ENCODE measurements at places on chromosomes 1 and 21.

GRCh38 chr1:14648896-14649855 is 50.7 kb downstream of the KAZN start:
- no peak for DNase-seq

DNA sequence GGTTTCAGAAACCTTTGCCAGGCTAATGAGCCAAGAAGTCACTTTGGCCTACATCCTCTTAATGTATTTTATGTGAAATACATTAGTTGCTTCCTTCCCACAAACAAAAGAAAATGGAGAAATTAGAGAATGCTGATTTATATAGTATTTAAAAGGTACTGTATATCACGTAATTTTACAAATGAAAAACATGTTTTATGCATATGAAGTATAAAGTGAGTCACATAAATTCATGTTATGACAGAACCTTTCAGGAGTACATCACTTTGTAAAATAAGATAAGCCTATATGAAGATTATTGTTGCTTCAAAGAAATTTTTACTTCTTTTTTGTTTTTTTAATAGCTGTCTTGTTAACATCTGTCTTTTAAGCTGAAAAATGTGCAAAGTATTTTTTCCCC is 4.6 kb downstream of the DR1 start:
- no peak for DNase-seq

DNA sequence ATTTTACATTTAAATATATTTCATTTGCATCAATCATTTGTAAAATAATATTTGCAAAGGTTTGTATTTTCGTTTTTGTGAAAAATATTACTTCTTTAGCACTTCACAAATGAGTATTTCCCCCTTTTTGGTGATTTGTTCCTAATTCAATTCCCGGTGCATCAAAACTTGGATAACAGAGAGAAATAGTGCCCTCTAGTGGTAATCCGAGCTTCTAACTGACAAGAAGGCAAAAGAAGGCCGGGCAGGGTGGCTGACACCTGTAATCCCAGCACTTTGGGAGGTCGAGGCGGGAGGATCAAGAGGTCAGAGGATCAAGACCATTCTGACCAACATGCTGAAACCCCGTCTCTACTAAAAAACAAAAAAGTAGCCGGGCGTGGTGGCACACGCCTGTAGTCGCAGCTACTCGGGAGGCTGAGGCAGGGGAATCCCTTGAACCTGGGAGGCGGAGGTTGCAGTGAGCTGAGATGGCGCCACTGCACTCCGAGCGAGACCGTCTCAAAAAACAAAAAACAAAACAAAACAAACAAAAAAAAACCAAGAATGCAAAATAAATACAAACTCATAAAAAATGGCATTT is 137.7 kb downstream of the COL11A1 start:
- peak; percentile 77 for DNase-seq

GRCh38 chr21:39314143-39315027 is 953 bp upstream of the BRWD1 start:
- peak; percentile 70 for DNase-seq

DNA sequence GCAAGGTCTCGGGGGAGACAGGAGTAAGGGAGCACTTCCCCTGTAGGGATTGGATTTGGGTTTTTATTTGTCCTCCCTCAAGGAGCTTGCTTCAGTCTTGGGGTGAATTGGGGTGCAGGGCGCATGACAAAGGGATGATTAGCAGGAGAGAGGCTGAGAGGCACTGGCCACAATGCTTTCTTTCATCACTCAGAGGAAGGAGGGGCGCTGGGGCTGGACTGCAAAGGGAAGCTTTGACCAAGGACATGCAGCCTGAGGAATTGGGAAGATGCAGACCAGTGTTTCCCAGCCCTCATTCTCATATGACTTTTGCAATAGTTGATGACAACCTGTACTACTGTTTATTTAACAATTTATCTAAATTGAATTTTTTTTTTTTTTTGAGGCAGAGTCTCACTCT is 34.1 kb upstream of the PDPN start:
- DNase-seq = no peak

DNA sequence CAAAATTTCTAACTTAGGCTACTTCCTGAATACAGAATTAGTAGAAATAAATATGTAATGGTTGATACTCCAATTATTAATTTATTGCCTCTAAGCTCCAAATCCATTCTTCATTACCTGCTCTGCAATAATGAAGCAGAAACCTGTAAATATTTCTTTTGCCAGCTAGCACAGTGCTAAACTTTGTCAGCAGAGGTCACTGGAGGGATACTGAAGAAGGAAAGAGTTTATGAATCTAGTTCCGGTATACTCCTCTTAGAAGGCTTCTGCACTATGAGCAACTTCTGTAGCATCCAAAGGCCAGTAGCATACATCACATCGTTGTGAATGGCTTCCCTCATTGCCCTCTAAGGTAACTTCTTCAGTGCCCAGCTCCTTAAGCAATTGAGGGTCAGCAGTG is 81.0 kb upstream of the LHX8 start:
- no peak for DNase-seq

GRCh38 chr1:58345215-58346035 is 201.1 kb downstream of the OMA1 start:
- no peak for DNase-seq

DNA sequence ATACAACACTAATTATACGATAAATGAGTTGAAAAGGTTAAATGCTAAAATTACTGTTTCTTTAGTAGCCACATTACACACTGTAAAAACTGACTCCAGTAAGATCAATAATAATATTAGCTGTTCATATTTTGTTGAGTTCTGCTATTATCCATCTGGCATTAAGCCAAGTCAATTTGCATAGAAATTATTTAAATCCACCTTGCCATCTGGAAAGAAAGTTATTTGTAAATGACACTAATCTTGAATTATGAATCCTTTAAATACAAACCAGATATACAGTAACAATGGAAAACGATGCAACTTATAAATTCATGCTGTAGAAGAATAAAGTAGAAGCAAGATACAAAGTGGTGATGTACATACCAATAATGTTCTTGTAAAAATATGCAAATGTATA is 81.4 kb upstream of the BCL10 start:
- no peak for DNase-seq

DNA sequence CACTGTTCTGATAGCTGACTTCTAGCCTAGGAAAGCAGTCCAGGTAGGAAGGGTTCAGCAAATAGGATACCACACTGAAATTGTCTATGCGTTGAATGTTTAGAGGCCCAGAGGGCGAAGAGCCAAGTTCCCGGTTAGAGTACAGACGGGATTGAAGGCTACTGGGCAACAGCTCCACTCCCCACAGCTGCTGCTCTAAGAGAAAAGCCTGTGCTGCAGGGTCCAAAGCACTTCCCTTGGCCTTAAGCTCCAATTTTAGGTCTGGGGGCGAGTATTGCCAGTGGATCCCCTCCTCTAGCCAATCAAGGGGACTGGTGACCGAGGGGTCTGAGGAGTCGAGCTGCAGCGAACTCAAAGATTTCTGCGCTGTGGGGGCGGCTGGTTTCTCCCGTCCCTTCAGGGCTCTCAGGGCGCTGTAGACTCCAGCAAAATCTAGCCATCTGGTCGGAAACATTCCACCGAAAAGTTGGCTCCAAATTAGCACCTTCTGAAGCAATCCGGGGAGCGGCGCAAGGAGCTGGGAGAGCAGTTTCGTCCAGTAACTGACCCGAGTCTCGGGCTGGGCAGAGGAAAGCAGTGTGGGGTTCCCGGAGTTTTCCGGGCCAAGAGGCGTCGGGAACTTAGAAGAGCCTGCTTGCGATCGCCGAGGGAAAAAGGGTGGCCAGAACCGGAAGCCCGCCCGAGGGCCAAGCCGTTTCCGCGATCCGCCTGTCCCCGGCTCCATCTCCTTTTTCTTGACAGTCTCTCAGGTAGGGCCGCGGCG is 748 bp downstream of the PPP1R15B start:
- DNase-seq = peak; percentile 70

DNA sequence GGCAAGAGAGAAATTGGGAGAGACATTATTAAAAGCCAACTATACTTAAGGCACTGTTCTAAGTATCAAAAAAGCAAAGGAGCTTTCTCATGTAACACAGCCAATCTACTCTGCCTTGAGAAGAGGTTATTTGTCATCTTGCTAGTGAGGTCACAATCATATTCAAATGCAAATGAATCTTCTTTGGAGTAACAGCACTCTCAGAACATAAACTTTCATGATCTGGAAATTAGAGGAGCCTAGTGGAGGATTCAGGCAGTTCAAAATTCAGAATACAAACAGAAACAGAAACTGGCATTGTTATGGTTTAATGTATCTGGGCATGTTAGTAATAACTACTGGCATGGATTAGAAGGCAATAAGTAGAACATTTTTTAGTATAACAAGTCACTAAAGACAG is 57.4 kb downstream of the ARID4B start:
- peak; percentile 64 for DNase-seq

DNA sequence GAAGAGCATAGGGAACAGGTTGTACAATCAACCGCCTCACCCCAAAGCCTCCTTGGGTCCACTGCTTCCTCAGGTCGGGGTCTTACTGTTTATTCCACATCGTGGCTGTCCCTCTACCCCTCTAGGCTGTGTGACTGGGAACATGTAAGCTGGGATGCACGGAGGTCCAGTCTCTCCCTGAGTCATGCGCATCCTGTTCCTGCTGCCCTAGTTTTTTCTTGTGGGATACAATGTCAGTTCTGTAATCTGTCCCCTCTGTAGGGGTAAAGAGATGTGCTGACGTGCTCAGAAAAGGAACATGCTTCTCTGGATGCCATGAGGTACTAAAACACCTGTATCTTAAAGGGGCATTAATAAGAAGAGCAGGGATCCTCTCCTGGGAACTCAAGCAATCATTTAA is 66.2 kb downstream of the SLC45A1 start:
- DNase-seq = no peak

DNA sequence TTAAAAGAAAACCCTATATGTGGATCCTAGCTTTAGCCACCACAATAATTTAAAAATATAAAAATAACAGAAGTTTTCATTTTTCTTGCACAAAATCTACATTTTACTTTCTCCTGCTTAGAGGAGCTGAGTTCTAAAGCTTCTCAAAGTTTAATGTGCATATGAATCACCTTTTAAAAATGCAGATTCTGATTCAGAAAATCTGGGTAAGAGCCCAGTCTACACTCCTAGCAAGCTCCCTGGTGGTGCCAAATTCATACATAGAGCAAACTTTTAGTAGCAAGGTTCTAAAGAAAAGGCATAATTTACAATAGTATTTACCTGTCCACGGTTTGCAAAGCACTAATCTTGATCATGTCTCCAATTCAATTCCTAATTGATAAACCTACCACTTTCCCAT is 19.3 kb downstream of the RSBN1 start:
- DNase-seq = no peak

GRCh38 chr1:15727021-15727420 is 9.0 kb upstream of the SLC25A34 start:
- no peak for DNase-seq

Data from hematopoietic multipotent progenitor cell treated with erythropoietin and hydrocortisone succinate and interleukin-3 and kit ligand, for 4 days (in vitro differentiated cells).